ENCODE measurements at places on chromosomes 12 and 14. TPM values are rescaled to one million over a fixed set of nuclear protein-coding genes. Genes with fewer than 3 reads are reported as not detected.

The CKAP4 gene
- total RNA-seq, result 283 TPM

The DNM1L gene
- 58.7 TPM for total RNA-seq

The GPRC5D gene
- not detected for total RNA-seq

The KRT73 gene
- total RNA-seq, result not detected

The PUS1 gene
- 20.0 TPM for total RNA-seq

The SIX4 gene
- total RNA-seq, result 6.4 TPM

The METTL3 gene
- 45.0 TPM for total RNA-seq

The MGST1 gene
- total RNA-seq, result 4.7 TPM

GRCh38 chr12:125105600-125105999 is 40.4 kb downstream of the AACS start:
- no peak for DNase-seq

DNA sequence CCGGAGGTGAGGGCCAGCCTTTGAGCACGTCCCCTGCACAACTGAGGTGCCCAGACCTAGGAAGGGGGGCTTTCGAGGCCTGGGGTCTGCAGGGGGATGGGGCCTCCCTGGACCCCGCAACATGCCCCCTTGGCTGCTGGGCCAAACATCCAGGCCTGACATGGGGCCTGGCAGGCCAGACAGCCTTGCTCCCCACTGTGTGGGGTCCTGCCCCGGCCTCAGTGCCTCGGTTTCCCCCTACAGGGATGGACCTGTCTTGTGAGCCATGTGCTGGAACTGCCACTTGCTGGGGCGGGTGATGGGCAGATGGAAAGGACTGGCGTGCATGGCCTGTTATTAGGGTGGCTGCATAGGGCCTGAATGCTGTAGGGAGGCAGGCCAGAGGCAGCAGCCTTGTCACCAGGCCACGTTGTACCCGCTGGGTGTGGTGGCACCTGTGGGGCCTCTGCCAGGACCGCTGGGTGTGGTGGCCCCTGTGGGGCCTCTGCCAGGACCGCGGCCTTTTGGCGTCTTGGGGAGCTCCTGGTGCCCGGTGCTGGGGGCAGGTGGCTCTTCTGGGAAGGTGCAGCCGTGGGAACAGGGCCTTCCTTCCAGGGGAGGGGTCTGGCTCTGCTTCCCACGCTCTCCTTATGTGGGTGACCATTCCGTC is 20.4 kb downstream of the ASPG start:
- no peak for DNase-seq

GRCh38 chr12:104653730-104654664 is 197.2 kb downstream of the CHST11 start:
- no peak for DNase-seq

- no peak for DNase-seq
These were observed 23.4 kb downstream of the MARK3 start for GRCh38 chr14:103408491-103409155.

DNA sequence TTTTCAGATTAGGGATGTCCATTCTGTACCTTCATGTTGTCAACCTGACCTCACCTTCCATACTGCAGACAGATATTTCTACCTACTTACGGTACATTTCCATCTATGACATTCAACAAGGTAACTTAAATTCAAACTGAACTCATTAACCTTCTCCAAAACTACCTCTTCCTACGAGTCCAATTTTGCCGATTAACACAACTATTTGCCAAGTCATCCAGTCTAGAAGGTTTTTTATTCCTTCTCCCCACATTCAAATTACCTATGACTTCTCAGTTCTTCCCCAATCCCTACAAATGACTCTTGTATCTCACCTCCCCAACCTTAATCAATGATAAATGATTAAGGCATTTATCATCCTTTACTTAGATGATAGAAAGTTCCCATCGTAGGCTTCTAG is 23.6 kb downstream of the SPTSSA start:
- no peak for DNase-seq

GRCh38 chr12:45737638-45738037 is 8.1 kb downstream of the ARID2 start:
- DNase-seq, result no peak

DNA sequence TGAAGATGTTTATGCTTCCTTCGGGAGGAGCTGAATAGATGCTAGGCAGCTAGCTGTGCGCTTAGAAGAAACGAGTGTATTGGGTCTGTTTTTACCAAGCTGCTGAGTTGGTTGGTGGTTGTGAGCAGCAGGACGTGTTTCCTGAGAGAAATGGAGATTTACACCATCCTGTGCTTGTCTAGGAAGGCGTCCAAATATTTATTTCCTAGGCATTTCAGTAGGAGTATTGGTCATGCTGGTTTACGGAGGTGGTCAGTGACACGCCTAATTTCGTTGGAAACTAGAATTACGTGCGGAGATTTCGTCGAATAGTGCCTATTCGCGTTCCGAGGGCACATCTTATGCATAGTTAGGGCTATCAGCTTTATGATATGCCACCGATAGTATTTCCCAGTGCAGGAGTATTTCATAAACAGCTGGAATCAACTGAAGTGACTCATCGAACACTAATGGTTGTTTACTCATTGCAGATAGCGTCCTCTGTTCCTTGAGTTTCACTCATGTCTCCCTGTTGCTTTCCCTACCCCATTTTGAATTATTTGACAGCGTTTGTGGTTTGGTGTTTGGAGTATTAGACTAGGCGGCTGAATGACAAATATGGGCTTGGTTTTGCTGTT is 780 bp downstream of the TBC1D15 start:
- peak; percentile 54 for DNase-seq

DNA sequence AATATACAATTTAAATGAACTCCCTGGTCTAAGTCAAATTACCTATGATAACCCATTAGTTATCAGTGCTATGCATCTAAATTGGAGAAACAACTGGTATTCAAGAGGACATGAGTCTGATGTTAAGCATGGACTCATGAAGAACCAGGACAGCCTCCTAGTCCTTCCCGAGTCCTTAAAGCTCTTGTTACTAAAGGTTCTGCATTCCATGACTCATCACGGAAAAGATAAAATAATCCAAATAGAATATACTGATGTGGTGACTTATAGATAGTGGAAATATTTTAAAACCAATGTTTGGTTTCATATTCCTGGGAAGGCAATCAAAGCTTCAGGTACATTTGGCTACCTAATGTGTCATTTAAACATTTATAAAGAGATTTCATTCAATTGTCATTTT is 117.2 kb upstream of the PMCH start:
- no peak for DNase-seq

- no peak for DNase-seq
These were observed 6.2 kb upstream of the CPNE8 start for GRCh38 chr12:38911611-38912010.

- DNase-seq, result peak; percentile 74
These were observed 169.8 kb downstream of the OTOGL start for GRCh38 chr12:80268924-80269749.

DNA sequence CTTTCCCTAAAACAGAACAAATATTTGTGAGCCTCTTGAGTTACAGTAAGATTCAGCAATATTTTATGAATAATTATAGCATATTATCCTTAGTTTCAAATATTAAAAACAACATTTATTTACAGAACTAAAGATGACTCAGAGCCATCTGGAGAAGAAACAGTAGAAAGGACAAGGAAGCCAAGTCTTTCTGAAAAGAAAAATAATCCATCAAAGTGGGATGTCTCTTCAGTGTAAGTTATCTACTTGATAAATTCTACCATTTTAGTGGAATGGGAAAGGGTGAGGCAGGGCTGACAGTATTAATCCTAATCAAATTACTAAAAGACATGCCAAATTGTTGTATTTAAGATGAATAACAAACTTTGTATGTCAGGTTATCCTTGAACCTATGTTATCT is 88.1 kb downstream of the DNAI7 start:
- DNase-seq, result no peak

DNA sequence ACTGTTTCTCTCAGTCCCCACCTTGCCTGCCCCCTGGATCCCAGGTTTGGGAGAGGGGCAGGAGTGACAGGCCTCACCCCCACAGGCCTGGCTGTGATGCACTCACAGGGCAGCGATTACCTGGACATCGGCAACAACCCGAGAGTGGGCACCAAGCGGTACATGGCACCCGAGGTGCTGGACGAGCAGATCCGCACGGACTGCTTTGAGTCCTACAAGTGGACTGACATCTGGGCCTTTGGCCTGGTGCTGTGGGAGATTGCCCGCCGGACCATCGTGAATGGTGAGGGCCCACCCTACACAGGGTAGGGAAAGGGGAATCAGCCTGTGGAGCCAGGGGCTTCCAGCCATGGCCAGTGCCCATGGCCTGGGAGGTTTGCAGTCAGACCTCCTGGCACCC is 8.6 kb downstream of the ACVRL1 start:
- no peak for DNase-seq

Data from glomerular endothelial cell (primary cell).